ENCODE measurements at places on chromosomes 2 and 18.

DNA sequence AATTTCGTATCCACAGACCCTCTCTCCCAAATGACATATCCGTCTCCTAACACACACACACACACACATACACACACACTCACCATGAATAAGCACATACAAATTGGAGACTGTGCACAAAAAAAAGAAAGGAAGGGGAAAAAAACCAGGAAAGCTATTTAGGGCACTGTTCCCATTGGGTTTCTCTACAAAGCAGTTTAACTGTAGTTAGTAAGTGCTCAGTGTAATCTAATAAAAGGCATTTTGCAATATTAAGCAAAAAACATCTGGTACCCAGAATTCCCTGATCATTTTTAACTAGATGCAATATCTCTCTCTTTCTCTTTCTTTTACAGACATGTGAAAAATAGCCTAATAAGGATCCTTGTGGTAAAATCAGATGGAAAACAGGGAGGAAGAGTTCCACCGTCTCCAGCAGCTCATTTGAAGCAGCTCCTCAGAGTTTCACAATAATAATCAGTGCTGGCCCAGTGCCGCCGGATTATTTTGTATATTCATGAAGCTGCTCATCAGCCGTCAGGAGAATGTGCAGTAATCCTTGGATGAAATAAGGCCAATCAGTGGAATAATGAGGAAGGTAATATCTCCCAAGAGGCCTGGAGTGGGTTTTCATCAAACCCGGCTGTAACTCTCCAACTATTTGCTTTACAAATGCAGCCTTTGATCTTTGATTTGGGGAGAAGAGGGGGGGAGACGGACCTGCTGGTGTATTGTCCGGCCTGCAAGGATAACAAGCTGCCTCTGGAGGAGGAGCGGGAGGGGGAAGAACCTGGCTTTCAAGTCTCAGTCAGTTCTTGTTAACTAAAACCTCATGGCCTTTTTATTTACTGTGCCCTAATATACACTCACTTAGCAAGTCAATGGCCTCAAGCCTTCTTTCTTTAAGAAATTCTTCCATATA is 227.6 kb upstream of the SMIM21 start:
- DNase-seq: no peak

DNA sequence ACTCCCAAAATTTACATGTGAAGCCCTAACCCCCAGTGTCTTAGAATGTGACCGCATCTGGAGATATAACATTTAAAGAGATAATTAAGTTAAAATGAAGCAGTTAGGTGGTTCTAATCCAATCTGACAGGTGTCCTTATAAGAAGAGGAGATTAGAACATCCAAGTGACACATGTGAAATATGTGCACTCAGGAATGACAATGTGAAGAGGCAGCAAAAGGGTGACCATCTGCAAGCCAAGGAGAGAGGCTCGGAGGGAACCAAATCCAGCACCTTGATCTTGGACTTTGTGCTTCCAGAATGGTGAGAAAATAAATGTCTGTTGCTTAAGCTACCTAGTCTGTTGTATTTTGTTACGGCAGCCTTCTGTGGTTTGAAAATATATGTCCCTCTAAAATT is 165.4 kb downstream of the FIGN start:
- peak; percentile 52 for DNase-seq

DNA sequence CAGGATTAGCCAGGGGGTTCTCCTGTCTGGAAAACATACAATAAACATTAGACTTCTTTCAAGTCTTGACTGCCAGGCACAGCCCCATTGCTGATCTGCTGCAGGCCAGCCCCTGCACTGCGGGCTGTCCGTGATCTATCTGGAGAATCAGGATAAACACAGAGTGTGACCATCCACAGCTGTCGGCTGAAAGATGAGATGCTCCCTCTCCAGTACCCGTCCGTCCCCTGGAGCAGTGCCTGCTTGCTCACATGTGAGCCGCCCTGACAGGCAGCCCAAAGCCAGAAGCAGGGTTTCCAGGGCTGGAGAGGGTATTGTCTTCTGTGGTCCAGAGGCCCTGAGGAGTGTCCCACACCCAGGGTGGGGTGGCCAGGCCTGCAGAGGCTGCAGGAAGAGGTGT is 46.1 kb upstream of the FOSL2 start:
- peak; percentile 51 for DNase-seq

- peak; percentile 59 for DNase-seq
Measured at GRCh38 chr2:238239543-238239862, 335 bp downstream of the HES6 start.

DNA sequence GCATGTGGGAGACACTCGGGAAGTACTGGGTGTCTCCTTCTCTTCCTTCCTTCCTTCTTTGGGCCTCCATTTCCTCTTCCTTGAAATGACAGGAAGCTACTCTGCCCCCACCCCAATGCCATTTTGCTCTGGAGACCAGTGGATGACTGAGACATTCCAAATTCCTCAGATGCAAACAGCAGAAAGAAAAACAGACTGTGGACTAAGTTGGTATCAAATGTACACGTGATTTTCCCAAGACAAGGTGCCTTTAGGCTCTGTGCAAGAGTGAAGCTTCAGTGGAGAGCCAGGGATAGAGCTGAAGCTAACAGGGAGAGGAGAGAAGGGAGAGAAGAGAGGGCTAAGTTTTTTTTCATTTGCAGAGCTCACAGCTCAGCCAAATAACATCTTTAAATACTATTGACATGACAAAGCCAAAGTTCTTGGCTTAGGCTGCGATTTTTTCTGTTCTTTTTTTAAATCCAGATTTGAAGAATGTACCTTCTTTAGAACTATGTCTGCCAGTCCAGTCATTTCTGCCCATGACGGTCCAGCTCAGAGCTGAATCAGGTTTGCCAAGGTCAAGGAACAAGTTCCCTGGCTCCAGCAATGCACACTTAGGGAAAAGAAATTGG is 84.5 kb upstream of the LCLAT1 start:
- DNase-seq: no peak

DNA sequence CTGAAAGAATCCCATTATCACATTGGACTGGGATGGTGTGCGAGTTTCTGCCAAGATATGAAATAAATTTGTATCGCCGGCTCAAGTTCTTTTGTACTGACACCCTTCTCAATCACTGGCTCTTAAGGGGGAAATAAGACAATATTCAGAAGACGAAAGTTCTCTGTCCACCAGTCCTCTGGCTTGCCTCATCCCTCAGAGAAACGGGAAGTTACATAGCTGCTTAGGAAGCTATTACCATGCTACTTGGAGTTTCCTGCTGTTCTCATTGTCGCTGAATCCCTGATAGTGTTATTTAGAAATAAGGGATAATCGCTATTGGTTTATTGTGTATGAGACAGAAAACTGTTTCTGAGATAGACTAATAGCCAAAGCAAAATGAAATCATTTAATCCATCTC is 205.0 kb upstream of the ZNF521 start:
- DNase-seq: no peak

- no peak for DNase-seq
Measured at GRCh38 chr2:23427976-23428375, 43.0 kb downstream of the KLHL29 start.
